ENCODE measurements at places on chromosomes 2 and 18.

- DNase-seq: no peak
These were observed 207.1 kb upstream of the SMAD2 start for GRCh38 chr18:48137374-48138081.

- no peak for DNase-seq
These were observed 28.7 kb downstream of the SMAD2 start for GRCh38 chr18:47901624-47902362.

DNA sequence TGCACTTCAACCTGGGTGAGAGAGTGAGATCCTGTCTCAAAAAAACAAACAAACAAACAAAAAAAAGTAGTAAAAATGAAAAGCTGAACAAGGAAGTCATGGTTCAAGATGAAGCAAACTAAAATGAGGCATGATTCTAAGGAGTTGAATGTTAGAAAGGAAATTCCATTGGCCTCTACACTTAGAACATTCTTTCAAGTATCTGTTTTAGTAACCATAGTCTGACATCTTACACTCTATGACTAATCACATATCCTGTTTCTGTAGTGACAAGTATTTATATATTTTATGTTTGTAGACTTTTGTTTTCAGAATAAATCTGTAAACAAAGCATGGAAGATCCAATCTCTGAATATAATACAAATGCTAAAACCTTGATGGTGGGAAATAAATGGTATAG, 164.1 kb downstream of the KIAA1328 start:
- no peak for DNase-seq

DNA sequence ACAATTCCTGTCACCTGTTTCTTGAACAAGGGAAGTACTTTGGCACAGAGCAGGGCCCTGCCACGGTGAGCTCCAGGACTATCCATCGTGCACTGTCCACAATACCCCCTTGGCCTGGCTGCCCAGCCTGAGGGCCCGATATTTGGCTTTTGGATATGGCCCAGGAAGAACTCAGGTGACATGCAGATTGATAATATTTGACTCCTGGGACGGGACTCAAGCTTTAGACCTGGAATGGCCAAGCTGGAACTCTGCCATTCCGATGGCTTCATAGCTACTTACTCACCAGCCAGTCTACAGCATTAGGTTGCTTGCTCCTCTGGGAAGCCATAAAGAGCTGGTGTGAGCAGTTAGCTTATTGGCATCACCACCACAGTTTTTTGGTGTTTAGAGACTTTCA, 26.6 kb downstream of the EML6 start:
- no peak for DNase-seq

DNA sequence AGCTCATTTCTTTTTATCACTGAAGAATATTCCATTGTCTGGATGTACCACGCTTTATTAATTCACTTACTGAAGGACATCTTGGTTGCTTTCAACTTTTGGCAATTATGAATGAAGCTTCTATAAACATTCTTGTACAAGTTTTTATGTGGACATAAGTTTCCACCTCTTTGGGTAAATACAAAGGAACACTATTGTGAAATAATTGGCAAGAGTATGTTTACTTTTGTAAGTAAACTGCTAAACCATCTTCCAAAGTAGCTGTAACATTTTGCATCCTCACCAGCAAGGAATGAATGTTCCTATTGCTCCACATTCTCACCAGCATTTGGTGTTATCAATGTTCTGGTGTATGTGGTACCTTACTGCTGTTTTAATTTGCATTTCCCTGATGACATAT, 15.8 kb upstream of the VWC2L start:
- no peak for DNase-seq

GRCh38 chr18:29439398-29439797, 1262.5 kb upstream of the CDH2 start:
- DNase-seq: no peak

- no peak for DNase-seq
These were observed 10.7 kb downstream of the AMER3 start for GRCh38 chr2:130766037-130766436.
